ENCODE measurements at places on chromosomes 7 and 10. TPM values are rescaled to one million over a fixed set of nuclear protein-coding genes. Genes with fewer than 3 reads are reported as not detected.

DNA sequence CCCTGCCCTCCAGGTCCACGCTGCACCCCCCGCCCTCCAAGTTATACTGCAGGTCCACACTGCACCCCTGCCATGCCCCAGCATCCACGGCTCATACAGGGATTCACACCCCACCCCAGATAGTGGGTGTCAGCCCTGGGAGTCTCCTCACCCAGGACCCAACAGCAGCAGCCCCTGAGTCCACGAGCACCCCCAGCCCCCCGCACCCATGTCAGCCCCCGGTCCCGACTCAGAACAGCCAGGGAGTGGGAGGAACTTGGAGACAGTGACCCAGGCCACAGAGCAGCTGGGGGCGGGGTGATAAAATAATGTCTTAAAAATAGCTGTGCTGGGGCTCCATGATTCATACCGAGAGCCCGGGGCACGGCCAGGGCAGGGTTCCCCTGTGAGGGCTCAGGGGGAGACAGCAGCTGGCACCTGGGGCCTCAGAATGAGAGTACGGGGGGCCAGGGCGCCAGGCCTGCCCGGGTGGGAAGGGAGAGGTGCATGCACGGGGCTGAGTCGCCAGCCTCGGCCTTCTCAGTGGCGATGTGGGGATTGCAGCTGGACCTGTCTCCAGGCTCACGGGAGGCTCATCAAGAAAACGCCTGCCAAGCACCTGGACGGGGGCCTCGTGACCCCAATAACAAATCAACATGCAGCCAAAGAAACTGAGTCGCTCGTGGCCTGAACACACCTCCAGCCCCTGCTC is 29.8 kb downstream of the ADAP1 start:
- H3K27me3 ChIP-seq = no peaks in the 10 kb centered on the region
- no peak overlapping the region for H3K27ac ChIP-seq
- no peak for DNase-seq
- no peak overlapping the region for H3K4me3 ChIP-seq

GRCh38 chr7:129952653-129953560 is at the start of gene UBE2H:
Gene UBE2H, minus strand, starts transcription at chr7:129952960. Its CDS starts 405 bp downstream, at chr7:129952555.
- H3K36me3 ChIP-seq = peaks cover 5% of the 10 kb centered on the region
- no peaks in the 10 kb centered on the region for H3K27me3 ChIP-seq
- peaks cover 14% of the 10 kb centered on the region for H3K4me1 ChIP-seq
- peak within 1 kb of the TSS; percentile 86 for H3K4me3 ChIP-seq

- no peak overlapping the region for H3K4me3 ChIP-seq
- no peak overlapping the region for H3K27ac ChIP-seq
- no peaks in the 10 kb centered on the region for H3K27me3 ChIP-seq
- H3K4me1 ChIP-seq = no peaks in the 10 kb centered on the region
- DNase-seq = no peak
- no peaks in the 10 kb centered on the region for H3K36me3 ChIP-seq
These were observed 653.7 kb upstream of the SEMA3D start for GRCh38 chr7:85840554-85840953.

The AS3MT gene
- polyA plus RNA-seq = 9.0 TPM

The EEPD1 gene
- 5.0 TPM for polyA plus RNA-seq

DNA sequence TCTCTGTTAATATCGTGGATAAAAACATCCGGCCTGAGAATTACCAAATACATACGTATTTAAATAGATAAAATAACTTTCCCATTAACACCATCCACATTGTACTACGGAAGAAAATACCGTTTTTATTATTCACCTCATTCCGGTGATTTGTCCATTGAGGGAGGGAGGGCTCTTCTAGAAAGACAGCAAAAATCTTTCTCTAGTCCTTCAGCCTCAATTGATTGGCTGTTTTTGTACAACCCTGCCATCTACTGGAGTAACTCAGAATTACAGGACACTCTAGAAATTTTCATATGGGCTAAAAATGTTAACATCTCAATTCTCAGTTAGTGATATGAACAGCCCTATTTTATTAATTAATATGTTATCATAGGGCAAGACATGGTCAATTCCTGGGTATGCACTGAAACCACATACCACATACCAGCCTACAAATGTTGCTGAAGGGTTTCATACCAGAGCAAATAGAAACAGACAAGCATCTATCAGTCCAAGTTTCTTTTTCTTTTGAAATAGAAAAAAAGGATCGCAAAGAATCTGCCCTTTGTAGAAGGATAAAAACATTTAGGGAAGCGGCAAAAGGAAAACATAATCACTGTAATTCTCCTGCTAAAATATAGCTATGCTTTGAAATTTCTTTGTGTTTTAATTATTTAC is 55.8 kb upstream of the CDCA7L start:
- H3K4me3 ChIP-seq = no peak overlapping the region
- peak; percentile 66 for DNase-seq
- H3K27ac ChIP-seq = no peak overlapping the region
- H3K4me1 ChIP-seq = no peaks in the 10 kb centered on the region
- H3K27me3 ChIP-seq = peaks cover 24% of the 10 kb centered on the region

- no peaks in the 10 kb centered on the region for H3K36me3 ChIP-seq
- H3K27me3 ChIP-seq = no peaks in the 10 kb centered on the region
These were observed 650.5 kb upstream of the SORCS1 start for GRCh38 chr10:107814865-107815487.

The DEPP1 gene
- 5.3 TPM for polyA plus RNA-seq

DNA sequence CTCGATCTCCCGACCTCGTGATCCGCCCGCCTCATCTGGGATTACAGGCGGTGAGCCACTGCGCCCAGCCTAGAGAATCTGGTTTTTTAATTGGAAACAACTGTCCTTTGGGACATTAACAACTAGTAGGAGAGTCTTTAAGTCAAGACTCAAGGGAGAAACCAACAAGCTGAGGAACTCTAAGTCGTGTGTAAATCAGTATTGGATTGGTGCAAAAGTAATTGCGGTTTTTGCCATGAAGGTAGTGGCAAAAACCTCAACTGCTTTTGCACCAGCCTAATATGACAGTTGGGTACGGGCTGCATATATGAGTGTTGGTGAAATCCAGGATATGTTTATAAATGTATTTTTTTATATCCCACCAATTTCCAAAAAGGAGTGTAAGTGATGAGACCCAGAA is 113.9 kb upstream of the PLXNA4 start:
- no peak for DNase-seq
- H3K4me1 ChIP-seq = peaks cover 5% of the 10 kb centered on the region

GRCh38 chr10:46255801-46256747 is 30.7 kb upstream of the ANTXRL start:
- no peak overlapping the region for H3K27ac ChIP-seq
- peak; percentile 95 for DNase-seq
- no peak overlapping the region for H3K4me3 ChIP-seq

The LZTS2 gene
- polyA plus RNA-seq = 50.6 TPM

The CDHR1 gene
- 0.02 TPM for polyA plus RNA-seq

- H3K4me3 ChIP-seq = no peak overlapping the region
- DNase-seq = no peak
- no peak overlapping the region for H3K27ac ChIP-seq
- no peaks in the 10 kb centered on the region for H3K27me3 ChIP-seq
These were observed 52.6 kb downstream of the JAKMIP3 start for GRCh38 chr10:132118366-132118765.

DNA sequence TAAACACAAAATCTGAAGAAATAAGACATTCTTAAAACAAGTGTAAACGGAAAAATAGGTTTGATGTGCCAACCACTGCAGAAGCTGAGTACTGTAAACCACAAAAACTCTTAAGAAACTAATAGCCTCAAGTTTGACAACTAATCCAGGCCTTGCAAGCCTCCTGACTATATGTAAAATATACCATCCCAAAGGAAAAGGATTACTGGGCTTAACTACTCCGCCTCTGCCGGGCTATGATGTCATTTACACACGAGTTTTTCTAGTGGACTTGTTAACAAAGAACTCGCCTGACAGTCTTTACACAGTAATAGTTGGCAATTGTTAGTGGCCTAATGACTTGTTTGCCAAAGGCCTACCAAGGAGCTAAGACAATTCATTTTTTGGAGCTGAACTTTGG is 2.1 kb downstream of the KIF5B start:
- H3K36me3 ChIP-seq = peaks cover 6% of the 10 kb centered on the region
- H3K27me3 ChIP-seq = no peaks in the 10 kb centered on the region

DNA sequence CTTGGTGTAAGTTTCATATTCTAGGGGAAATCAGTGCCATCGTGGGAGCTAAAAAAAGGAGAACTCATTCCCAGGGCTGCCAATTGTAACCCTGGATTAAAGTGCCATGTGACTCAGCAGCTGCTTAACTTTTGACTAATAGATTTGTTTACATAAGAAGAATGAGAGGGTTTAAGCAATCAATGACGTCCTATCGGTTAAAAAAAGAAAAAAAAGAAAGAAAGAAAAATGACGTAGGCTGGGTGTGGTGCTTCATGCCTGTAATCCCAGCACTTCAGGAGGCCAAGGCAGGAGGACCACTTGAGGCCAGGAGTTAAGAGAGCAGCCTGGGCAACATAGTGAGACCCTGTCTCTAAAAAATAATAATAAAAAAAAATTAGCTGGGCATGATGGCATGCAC is 116.2 kb upstream of the AFAP1L2 start:
- no peak overlapping the region for H3K4me3 ChIP-seq
- H3K4me1 ChIP-seq = no peaks in the 10 kb centered on the region
- H3K27me3 ChIP-seq = no peaks in the 10 kb centered on the region
- no peaks in the 10 kb centered on the region for H3K36me3 ChIP-seq

GRCh38 chr7:77813180-77813579 is 14.6 kb downstream of the PHTF2 start:
- DNase-seq = no peak
- peaks cover 4% of the 10 kb centered on the region for H3K4me1 ChIP-seq
- H3K4me3 ChIP-seq = no peak overlapping the region
- no peaks in the 10 kb centered on the region for H3K27me3 ChIP-seq

DNA sequence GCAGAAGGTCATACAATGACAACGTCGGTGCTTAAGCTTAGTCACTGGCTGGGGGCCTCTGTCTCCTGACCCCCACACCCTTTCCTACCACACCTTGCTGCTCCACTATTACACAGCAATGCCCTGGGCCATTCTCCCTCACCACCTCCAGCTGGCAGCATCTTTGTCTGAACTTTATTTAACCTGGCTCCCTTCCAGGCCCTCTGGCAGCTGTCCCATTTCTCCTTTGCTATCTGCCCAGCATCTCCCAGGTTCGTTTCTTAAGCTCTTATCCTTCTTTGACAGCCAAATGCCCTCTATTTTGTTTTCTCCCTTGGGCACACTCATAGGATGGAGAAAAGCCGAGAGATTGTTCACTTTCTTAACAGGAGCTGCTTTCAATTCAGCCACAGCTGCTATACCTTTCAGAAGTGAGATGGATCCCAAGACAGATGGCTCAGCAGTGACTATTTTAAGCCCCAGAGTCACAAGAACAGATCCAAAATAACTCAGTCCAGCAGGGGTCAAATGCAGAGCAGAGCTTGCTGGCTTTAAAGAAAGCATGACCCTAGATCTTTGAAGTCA is 1277.1 kb upstream of the AUTS2 start:
- peak; percentile 50 for DNase-seq
- no peaks in the 10 kb centered on the region for H3K4me1 ChIP-seq
- no peaks in the 10 kb centered on the region for H3K36me3 ChIP-seq
- H3K27ac ChIP-seq = no peak overlapping the region
- H3K4me3 ChIP-seq = no peak overlapping the region

DNA sequence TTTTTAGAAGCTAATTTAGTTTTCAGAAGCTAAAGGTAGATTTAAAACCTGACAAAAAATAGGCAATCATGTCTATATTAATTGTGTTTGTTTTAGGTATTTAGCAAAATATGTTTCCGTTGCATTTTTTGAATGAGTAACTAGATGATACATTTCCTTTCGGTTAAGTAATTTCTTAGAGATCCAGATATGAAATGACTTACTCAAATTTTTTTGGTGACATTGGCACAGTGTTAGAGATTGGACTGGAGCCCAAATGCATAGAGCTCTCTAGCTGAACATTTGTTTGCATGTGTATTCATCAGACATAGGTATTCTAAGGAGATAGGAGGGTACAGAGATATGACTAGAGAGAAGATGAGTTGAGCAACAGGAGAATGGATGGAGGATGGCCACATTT is 1.9 kb downstream of the BUB3 start:
- H3K27me3 ChIP-seq = peaks cover 16% of the 10 kb centered on the region
- peak overlapping the region; percentile 90 for H3K4me3 ChIP-seq
- no peak overlapping the region for H3K27ac ChIP-seq
- H3K36me3 ChIP-seq = peaks cover 52% of the 10 kb centered on the region
- DNase-seq = no peak

DNA sequence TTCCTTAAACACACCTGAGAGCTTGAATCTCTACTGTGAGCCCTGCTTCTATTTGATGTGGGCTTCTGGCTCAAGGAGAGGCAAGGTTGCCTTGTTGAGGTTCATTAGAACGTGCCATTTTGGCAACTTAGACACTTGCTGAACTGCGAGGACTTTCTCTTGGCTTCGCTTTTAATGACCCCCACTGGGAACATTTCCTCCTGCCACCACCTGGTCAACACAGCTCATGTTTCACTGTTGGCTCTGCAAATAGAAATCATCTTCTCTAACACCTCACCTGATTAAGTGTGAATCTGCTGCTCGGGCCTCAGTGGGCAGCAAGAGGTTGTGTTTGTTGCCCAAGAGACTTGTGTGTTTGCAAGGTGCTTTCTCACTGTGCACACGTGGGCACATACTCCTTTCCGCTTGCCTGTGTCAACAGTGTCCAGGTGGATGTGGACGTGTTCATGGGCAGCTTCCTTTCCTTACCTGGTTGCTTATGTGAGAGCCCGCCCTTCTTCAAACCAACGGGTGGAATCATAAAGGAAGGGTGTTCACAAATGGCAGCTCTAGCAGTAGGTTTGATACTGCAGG is 147.0 kb downstream of the NRP1 start:
- H3K36me3 ChIP-seq = peaks cover 69% of the 10 kb centered on the region
- no peak overlapping the region for H3K4me3 ChIP-seq
- no peak for DNase-seq
- H3K27ac ChIP-seq = no peak overlapping the region
- H3K4me1 ChIP-seq = no peaks in the 10 kb centered on the region

The TACR2 gene
- polyA plus RNA-seq = 0.05 TPM

- peak overlapping the region; percentile 20 for H3K27ac ChIP-seq
- no peaks in the 10 kb centered on the region for H3K27me3 ChIP-seq
- no peak overlapping the region for H3K4me3 ChIP-seq
- no peak for DNase-seq
- H3K4me1 ChIP-seq = 0 out of 2 replicates have a peak, but pooled peaks cover 3% of the 10 kb centered on the region
- H3K36me3 ChIP-seq = no peaks in the 10 kb centered on the region
These were observed 51.8 kb upstream of the FAM3C start for GRCh38 chr7:121447911-121448300.
